Left renal cortex interstitium (tissue), 4 donors: ENCODE measurements at places on chromosomes 6 and 20.
A peak's percentile ranks its signal among the peaks of the same experiment; 100 is the strongest.

GRCh38 chr6:31243508-31243907 is 28.4 kb downstream of the HLA-C start:
- DNase-seq: no peak

- DNase-seq: no peak
Observed at GRCh38 chr20:47796971-47797370, 11.7 kb upstream of the SULF2 start.

DNA sequence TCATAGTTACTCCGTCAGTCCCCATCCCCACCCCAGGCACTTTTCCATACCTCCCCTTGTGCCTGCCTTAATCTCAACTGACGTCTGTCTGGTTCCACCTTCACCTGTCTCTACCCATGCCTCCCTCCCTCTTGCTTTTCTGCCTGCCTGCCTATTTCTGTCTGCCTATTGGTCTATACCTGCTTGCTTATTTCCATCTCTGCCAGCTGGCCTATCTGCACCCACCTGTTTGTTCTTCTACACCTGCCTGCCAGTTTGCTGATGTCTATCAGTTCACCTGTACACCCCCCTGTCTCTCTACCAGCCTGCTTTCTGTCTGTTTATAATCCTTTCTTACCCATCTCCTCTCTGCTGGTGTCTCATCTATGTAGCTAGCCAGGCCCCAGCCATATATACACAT is 87.5 kb downstream of the RALGAPA2 start:
- DNase-seq: no peak

- DNase-seq: no peak
Observed at GRCh38 chr6:130026859-130027258, 8.5 kb downstream of the L3MBTL3 start.

DNA sequence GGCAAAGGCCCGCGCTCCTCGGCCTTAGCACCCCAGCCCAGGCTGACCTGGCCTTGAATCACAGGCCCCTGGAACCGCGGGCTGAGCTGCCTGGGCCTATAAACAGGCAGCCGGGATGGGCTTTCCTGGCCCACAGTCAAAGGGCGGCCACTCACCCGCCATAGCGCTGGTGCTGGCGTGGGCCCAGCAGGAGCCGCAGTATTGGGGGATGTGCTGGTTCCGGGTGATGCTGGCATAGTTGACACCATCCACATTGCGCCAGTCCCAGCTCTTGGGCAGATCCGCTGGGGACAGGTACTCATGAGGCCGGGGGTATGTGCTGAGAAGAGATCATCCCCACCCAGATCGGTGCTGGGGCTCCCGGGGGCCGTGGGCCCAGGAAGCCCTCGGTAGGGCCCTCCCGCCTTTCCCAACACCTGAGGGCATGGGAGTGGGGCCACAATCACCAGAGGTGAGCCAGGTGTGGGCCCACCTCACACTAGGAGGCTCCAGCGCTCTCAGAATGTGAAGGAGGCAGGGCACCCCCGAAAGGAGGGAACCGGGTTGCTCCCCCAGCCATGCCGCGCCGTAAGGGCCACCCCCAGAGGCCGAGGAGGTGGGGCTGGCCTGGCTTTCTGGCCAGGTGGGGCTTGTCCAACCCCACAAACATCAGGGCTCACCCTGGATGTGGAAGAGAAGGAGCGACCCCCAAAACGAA is 739 bp downstream of the CTSZ start:
- DNase-seq: no peak

DNA sequence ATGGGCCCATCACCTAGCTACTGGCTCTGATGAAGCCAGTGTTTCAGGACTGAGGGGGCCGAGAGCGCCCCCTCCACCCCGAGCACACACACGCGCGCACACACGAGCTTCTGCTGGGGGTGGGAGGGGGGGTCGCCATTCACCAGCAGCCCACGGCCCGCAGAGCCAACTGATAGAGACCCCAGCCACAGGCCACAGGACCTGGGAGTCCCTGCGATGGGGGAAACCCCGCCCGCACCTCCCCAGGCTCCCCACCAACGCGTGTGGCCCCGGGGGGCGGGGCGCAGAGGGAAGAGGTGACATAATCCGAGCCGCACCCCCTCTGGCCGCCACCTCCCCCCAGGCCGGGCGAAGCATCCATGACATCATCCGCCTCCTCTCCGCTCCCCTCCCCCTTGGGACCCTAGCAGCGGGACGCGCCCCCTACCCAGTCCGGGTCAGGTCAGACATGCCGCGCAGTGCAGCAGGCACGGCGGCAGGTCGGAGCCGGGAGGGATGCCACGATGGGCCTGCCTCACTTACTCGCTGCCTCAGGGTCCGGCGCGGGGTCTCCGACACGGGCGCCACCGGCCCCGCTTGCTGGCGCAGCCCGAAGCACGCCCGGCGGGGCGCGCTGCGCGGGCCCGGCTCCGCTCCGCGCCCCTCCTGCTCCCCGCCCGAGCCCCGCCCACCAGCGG is at the start of gene LZTS3:
LZTS3 (minus strand) TSS at position 617 of the 677 bp plus-strand sequence. CDS start 6,386 bp downstream, outside the sequence.
- DNase-seq: no peak

DNA sequence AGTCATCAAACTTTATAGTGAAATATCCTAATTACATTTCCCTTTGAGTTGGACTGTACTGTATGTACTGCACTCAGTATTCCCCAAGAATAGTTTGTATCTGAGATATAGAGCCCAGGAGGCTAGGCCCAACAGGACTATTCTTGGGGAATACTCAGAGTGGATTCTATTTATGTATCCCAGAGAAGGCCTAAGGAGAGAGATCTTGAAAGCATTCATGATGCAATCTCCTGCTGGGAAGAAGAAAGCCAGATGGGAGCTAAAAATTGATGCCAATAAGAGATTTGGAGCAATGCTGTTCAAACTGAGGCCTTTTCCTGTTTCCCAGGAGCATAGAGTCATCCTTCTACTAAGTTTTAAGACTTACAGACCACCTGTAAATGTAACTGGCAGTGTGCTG is 452.1 kb upstream of the PLCB4 start:
- DNase-seq: no peak

GRCh38 chr6:37303091-37303660 is 45.2 kb upstream of the TMEM217 start:
- DNase-seq: no peak

DNA sequence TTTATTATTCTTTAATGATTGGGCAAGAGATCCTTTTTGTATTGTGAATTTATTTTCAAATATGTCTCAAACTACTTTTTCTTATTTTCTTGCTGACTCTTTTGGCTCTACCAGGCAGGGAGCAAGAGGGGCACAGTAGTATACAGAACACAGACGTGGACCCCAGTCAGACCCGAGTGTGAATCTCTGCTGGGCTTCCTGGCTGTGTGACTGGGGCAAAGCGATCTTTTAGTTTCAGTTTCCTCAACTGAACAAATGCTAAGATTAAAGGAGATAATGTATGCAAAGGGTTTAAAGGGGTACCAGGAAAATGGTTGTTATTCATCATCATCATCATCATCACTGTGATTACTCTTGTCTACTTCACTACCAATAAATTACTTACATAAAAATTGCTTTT is 317.5 kb downstream of the HIVEP2 start:
- DNase-seq: no peak

GRCh38 chr20:48818481-48818987 is 9.3 kb downstream of the PREX1 start:
- DNase-seq: no peak

DNA sequence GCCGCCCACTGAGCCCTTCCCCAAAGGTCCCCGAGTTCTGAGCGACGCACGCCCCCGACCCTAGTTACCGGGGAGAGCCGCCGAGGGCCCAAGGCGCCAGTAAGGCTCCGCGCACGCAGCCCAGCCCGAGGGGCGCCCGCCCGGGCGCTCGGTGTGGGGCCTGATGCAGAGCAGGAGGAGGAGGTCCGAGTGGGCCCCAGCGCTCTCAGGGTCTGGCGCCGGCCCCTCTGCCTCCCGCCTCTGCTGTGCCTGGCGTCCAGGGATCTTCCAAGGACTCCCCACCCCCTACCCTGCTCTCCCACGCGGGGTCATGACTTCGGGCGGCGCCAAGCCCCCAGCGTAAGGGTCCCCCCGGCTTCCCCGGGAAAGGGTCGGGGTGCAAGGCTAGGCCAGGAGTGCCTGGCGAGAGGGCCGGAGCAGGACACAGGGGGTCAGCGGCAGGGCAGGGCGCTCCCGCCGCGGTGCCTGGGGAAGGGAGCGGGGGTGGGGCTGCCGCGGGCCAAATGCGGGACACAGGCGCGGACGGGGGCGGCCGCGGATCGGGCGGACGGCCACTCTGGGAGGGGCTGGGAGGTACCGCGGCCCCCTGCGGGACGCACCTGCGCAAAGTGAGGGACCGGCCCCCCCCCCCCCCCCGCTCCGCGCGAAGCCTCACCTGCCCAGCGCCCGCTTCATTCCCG is 637 bp downstream of the ABHD12 start:
- DNase-seq: peak; percentile 18

DNA sequence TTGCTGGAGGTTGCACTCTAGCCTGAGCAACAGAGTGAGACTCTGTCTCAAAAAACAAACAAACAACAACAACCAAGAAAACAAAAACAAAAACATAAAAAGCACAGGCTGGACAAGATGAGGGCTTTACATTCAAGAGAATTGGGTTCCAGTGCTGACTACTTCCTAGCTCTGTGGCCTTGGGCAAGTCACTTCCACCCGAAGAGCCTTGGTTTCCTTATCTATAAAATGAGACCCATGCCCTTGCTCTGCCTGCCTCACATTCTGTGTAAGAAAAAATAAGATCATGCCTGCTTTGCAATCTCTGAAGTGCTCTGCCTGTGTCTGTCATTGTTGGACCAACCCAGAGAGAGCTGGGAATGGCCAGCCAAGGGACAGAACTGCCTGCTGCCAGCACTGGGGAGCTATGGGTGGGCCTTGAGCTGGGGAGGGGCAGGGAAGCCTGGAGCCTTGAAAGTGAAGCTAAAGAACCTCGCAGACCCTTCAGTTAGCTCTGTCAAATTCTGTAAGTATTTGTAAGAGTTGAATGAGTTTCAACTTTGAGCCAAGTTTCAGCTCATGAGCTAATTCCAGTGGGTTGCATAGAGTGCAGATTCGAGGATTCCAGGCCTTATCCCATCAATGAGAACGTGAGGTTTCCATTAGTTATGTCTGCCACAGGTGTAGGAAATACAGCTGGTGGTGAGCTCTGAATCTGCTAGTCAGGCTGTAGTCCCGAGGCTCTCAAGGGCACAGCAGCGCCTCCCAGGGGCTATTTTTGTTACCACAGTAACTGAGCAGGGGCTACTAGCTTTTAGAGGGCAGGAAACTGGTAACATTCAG is 93.2 kb downstream of the DLGAP4 start:
- no peak for DNase-seq

DNA sequence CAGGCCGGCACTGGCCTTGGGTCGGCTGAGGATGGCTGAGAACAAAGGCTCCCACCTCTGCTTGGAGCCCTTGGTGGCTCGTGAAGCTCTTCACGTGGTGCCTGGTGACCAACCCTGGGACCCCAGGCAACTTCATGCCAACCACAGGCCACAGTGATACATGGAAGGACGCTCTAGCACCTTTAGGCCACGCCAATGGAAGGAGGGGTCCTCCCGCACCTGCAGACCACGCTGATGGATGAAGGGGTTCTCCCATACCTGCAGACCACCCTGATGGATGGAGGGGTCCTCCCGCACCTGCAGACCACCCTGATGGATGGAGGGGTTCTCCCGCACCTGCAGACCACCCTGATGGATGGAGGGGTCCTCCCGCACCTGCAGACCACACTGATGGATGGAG is 62.5 kb downstream of the ERMARD start:
- DNase-seq: no peak

- DNase-seq: no peak
Observed at GRCh38 chr6:4941782-4942672, 61.8 kb downstream of the RPP40 start.

GRCh38 chr20:52204136-52204535 is 12.6 kb upstream of the ZFP64 start:
- DNase-seq: no peak

DNA sequence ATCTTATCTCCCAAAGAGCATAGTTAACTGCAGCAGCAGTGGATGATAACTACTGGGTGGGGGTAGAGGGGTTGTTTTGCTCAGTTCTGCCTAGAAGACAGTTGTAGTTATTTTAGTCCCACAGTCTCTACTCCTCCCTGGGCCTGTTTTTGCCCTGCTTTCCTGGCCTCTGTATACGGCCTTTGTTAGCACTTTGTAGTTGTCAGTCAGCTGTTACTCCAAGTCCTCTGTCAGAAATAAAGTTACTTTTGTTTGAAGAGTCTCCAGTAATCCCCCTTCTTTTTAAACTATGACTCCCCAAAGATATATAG is 113.9 kb downstream of the SLC16A10 start:
- DNase-seq: no peak

GRCh38 chr20:53617791-53618489 is 24.3 kb upstream of the ZNF217 start:
- no peak for DNase-seq

- no peak for DNase-seq
Observed at GRCh38 chr6:10031617-10032016, 383.3 kb downstream of the TFAP2A start.

DNA sequence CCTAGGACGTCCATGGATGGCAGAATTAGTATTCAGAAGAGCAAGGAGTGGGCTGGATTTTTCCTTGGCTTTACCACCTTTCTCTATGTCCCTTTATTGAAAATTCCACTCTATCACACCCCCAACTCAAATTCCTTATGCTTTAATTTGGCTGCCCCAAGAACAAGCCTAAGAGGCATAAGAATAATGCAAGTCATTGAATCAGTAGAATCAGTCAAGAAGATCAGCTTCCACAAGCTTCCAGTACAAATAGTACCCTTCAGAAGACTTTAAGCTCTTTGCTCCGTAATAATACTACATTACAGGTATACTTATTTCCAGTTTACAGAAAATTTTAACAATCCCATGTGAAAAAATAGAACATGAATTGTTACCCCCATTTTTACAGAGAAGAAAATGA is 51.0 kb upstream of the SNAP25 start:
- DNase-seq: no peak

GRCh38 chr6:52180787-52181558 is 5.2 kb upstream of the IL17A start:
- no peak for DNase-seq

DNA sequence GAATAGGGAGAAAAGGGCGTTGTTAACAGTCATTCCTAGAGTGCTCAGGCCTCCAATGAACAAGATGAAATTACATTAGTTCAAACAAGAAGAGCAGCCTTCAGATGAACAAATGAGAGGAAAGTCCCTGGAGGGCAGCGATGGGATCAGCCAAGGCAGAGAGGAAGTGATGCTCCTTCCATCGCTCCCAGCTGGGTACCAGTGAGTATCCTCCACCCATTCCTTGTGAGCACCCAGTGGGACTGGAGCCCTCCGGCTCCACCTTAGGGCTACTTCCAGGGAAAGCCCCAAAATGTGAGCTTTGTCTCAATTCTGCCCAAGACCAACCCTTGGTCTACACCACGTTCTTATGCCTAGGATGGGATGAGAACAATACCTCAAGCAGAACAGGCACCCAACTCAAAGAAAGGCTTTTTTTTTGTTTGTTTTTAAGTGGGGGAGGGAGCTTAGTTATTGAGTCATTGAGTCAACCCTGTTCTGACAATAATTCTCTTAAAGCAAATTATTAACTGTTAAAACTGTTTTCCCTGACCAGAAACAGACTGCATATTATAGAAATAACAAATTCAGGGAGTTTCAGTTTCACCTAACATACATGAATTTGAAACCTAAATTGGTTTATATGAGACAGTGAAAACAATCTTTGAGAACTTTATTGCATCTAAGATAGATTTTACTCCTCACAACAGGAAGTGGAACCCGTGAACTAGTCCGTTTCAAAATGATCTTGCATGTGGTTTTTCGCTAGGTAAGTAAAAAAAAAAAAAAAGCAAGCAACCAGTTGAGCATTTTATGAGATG is 106.9 kb downstream of the IPCEF1 start:
- no peak for DNase-seq
